ELR (cell line): ENCODE measurements at places on chromosomes 13 and 19.

GRCh38 chr13:38180670-38181069, 169.0 kb upstream of the UFM1 start:
- no peak for DNase-seq

DNA sequence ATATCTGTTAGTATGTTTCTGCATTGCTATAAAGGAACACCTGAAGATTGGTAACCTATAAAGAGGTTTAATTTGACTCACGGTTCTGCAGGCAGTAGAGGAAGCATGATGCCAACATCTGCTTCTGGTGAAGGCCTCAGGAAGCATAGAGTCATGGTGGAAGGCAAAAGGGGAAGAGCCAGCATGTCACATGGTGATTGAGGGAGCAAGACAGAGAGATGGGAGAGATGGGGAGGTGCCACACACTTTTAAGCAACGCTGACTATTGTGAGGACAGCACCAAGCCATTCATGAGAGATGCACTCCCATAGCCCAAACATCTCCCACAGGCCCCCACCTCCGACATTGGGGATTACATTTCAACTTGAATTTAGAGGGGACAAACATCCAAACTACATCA, 32.8 kb downstream of the COG6 start:
- no peak for DNase-seq

DNA sequence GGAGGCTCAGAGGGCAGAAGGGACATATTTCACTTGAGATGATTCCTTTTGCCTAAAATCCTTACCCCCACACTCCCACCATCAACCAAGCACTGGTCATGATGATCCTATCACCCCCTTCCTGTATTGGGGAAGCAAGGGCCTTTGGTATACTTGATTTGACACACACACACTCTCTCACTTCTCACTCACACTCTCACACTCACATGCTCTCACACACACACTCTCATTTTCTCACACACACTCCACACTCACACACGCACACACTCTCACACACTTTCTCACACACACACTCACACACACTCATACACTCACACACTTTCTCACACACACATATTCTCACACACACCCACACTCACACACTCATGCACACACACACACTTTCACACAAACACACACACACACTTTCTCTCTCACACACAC, 8.6 kb downstream of the RGCC start:
- DNase-seq = no peak

- peak; percentile 75 for DNase-seq
Observed at GRCh38 chr19:8396563-8397203, 6.5 kb downstream of the RAB11B start.

DNA sequence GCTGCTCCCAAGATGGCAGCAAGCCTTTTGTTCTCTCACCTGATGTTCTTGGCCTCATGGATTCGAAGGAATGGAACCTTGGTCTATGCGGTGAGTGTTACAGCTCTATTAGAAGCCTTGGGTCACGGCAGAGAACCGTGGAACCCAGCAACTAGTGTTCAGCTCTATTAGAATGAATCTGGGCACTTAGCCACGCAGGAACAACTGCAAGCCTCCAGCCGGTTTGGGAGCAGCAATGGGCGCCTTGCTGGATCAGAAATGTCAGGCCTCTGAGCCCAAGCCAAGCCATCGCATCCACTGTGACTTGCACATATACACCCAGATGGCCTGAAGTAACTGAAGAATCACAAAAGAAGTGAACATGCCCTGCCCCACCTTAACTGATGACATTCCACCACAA, 1100.7 kb upstream of the PRR20A start:
- no peak for DNase-seq

GRCh38 chr19:48573163-48573505, 21.2 kb downstream of the SULT2B1 start:
- no peak for DNase-seq

DNA sequence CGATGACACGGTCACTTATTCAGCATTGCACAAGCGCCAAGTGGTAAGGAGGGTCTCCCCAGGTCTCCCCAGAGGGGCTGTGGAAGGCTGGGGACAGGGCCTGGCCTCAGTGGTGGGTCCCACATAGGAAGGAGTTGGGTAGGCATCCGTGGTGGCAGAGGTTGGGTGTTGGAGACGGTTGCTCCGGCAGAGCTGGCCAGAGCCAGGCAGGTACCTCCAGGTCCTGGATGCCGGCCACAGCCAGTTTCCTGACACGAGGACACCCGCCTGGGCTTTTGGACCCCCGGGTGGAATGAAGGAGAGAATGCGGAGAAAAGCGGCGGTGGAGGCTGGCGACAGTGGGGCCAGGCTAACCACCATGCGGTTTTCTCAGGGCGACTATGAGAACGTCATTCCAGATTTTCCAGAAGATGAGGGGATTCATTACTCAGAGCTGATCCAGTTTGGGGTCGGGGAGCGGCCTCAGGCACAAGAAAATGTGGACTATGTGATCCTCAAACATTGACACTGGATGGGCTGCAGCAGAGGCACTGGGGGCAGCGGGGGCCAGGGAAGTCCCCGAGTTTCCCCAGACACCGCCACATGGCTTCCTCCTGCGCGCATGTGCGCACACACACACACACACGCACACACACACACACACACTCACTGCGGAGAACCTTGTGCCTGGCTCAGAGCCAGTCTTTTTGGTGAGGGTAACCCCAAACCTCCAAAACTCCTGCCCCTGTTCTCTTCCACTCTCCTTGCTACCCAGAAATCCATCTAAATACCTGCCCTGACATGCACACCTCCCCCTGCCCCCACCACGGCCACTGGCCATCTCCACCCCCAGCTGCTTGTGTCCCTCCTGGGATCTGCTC, 1.3 kb upstream of the FFAR1 start:
- no peak for DNase-seq

- peak; percentile 61 for DNase-seq
Observed at GRCh38 chr13:114110091-114110829, 22.2 kb downstream of the RASA3 start.

DNA sequence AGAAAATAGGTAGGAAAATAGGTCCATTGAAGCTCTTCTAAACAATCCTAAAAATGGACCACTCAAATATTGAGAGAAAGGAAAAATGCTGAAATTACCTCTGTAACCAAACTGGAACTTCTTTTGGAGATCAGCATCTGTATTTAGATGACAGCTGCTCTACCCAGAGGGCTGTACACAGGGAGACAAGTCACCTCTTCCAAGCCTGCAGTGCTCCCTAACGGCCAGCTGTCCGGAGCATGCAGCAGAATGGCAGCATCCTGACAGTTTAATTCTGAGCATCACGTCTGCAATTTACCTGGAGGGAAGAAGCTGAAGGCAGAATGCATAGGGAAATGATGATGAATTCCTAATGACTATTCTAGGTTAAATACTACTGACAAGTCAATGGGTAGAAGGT, 62.8 kb upstream of the DIAPH3 start:
- peak; percentile 34 for DNase-seq

DNA sequence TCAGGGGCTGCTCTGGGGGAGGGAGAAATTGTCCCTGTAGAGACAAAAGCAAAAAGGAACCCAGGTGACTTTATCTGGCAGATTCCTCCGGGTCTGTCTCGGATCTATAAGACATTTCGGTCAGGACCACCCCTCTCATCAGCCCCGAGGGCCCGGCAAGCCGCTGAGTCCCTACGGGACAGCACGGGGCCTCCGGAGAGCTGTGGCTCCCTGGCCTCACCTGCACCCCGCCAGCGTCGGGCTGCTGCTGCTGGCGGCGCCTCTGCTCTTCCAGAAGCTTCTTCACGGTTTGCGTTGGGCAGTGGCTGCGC, 1.9 kb downstream of the NFKBID start:
- DNase-seq = no peak

GRCh38 chr13:97544031-97544765, 110.2 kb downstream of the RAP2A start:
- no peak for DNase-seq

DNA sequence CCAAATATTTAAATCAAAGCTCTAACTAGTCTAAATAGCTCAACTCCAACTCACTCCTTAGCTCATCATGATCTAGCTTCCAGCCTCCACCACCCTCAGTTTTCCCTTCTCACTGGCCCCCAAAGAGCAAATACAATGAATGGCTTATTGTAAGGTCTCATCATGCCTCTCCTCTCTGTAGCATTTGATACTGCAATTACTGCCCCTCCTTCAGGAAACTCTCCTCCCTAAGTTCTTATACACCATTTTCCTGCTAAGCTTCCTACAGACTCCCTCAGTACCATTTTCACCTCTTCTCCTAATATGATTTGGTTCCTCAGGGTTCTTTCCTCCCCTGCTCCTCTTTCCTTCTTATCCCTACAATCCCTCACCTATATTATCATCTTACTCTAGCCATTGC, 12.8 kb downstream of the KPNA3 start:
- DNase-seq = no peak

DNA sequence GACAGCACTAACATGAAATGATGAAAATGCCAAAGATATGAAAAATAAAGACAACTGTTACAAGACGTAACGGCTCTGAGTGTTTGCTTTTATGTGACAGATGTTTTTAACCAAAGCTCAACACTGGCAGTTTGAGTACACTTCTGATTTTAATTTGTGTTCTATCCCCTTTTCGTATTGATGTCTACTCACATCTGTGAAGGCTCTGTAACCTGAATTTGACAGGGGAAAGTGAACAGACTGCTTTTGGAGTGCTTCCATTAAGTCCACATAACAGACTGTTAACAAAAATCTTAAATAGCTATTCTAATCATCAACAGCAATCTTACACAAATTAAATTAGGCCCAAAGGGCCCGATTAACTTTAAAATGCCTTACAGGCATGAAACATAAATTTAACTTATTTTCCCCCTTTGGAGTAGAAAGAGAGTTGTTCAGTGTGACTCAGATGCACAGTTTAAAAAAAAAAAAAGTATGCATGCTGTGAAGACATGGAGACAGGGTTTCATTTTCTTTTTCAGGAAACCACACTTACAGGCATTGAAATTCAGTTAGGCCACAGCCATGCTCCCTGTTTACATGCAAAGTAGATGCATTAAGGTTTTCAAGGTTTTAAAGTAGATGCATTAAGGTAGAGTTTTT, 16.3 kb upstream of the RNASEH2B start:
- DNase-seq = peak; percentile 6

- no peak for DNase-seq
Observed at GRCh38 chr19:48663667-48664066, 9.2 kb downstream of the NTN5 start.

DNA sequence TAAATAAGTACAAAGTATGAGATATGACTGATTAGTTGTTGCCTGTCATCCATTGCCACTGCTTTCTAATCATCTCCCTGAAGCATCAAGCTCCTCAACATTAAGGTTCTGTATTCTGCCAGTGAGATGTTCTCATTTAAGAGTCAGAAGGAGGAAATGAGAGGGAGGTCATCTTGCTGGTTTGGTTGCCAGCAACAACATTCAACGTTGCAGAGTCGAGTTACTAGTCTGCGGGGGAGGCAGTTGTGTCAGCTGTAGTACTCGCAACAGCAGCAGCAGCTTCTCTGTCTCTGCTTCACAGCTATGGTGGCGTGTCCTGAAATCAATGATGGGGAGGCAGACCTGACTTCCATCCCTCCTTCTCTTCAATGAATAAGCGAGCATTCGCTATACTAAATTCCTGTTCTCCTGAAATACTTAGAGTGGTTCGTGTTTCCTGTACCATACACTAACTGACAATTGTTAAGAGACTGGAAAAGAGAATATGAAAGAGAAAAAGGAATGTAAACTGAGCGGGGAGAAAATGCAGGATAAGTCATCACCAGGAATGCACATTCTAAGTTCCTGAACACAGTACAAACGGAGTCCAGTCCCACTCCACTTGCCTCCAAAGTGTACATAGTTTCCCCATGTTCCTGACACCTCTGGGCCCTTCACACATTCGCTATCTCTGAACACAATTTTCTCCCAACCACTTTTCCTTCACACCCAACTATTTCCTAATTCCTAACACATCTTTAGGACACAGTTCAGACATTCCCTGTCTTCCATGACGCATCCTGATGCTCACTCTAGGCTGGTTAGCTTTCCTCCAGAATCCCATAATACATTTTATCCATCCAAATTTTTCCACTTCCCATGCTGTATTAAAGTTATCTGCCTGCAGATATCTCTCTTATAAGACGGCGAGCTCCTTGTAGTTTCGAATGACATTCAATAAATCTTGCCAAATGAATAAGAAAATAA, 263.0 kb downstream of the KLF12 start:
- DNase-seq = peak; percentile 83
